ENCODE measurements at places on chromosomes 2 and 18.

DNA sequence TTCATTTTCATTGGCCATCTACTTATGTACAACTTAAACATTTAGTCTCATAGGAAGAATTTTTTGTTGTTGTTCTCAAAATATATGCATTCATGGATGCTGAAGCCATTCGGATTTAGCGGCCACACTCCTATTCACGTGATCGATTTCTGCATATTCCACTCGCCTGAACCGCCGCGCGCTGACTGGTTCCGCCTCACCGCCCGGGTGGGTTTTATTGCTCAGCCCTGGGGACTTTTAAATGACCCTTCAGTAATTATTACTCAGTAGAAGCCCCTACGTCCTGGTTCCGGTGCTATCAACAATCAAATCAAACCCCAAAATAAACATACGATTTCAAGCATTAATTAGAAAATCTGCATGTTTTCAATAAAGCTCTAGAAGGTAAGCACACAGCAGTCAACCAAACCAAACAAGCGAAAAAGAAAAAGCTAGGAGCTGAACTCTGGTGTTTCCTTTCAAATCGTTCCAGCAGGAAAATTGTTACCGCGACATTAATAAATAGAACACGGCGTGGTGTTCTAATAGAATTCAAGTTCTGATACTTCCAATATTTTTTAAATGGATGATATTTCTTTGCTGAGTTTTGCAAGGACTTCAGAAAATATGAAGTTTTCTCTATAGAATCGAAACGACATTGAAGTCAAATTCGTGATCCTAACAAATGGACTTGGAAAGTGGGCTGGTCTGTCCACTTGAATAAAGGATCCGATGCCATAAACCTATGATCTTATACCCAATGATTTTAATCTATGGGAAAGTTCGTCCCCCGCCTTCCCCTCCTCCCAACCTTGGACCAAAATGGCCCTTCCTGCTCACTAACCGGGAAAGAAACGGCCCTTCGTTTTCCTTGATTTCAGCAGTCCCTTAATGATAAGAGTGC lies 9.3 kb downstream of the PAX3 start:
- no peak for DNase-seq

GRCh38 chr2:96156011-96156820 lies 11.0 kb upstream of the DUSP2 start:
- DNase-seq, result no peak

DNA sequence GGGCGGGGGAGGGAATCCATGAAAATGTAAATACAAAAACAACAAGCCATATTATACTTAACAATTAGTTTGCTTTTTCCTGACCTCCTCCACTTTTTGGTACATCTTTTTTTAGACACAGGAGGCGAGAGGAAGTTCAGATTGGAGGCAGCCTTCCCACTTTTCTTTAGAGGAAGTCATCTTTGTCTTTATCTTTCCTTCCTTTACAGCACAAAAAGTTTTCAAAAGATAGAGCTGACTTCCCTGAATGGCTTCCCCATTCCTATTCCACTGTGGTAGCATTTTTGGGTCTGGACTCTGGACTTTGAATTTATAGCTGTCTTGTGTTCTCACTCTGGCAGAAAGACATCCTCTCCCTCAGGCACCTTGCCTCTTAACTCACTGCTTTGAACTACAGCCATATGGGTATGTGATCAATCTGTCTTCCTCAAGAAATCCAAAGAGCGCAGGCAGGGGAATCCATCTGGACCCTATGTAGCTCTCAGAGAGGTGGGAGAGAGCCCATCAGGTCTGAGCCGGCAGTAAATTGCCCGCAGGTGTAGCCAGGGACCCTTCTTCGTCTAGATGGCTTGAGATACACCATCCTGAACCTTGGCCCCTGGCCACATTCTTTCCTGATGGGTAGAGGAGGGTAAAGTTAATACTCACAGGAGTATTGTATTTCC lies 101.9 kb downstream of the AQP4 start:
- no peak for DNase-seq

DNA sequence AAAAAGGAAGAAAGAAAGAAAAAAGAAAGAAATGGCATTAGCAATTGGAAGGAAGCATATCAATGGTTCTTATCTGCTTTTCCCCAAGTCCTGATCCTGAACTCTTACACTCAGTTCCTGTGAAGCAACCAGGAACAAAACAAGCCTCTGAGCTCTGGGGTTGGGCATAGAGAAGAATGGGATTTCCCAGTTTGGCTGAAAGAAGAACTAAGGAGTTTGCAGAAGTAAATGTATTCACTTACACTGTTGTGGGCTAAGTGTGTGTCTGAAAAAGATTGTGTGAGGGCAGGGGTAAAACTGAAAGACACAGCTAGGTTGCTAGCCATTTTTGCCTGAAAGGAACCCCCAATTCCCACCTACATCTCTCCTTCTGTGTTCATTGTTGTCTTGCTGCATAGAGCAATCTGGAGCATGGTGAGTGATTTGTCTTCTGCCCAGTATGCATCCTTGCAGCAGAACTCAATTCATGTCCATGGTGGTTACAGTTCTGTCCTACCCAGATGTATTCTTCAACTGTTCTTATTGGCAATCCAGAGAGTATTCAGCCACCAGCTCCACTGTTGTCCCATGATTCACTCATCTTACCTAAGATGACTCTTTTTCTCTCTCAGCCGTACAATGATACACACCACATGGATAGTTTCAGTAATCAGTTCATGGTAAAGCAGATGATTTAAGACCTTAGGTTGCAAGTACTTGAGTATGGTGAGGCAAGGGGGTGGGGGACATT lies 348.7 kb downstream of the ARHGAP15 start:
- peak; percentile 29 for DNase-seq

DNA sequence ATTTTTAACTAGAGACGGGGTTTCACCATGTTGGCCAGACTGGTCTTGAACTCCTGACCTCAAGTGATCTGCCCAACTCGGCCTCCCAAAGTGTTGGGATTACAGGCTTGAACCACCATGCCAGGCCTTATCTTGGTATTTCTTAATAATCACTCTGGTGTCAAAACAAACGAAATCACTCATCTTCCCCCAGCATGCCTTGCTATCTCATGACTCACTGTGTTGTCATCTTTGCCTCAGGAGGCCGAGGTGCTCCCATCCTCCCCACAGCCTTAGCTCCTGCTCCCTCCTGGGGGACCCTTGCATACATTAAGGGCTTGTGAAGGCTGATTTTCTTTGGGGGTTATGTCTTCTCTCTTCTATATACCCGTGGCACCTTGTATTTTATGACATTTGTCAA lies 250.1 kb upstream of the DPP10 start:
- no peak for DNase-seq

GRCh38 chr2:30684516-30684915 lies 122.7 kb downstream of the CAPN13 start:
- no peak for DNase-seq

DNA sequence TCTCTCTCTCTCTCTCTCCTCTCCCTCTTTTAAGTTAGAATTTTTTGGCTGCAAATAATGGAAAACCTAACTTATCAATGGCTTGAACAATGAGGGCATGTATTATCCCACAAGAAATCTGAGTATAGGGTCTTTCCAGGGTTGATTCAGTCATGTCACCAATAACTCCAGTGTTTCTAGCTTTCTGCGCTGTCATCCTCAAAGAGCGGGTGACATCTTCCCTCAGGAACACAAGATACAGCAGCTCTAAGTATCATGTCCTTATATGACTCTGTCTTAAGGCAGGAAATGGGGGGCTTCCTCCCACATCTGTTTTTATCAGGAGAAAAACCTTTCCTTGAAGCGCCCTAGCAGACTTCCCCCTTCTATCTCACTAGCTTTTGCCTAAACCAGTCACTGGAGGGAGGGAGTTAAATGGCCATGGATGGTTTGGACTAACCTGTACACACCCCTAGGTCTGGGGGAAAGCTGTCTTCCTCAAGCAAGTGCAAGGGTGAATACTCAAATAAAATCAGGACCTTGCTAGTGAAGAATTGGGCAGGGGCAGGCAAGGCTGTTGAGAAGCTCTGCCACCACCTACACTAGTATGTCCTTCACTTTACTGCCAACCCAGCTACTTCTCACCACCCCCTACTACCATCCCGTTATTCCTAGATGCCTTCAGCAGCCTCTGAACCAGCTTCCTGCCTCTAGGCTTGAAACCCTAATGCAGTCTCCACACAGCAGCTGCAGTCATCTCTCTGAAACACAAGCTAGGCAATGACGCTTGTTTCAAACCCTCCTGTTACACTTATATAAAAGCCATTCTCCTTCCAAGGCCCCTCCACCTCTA lies 7.5 kb upstream of the TUBA4A start:
- peak; percentile 74 for DNase-seq

- no peak for DNase-seq
These were observed 19.7 kb downstream of the CFAP65 start for GRCh38 chr2:219021591-219021990.

GRCh38 chr2:240502059-240502429 lies 55.7 kb downstream of the ANKMY1 start:
- no peak for DNase-seq

- no peak for DNase-seq
These were observed 29.6 kb upstream of the ITGAV start for GRCh38 chr2:186560254-186560653.

GRCh38 chr2:6917071-6917760 lies at the start of gene RNF144A:
RNF144A (plus strand) TSS chr2:6917412; CDS start chr2:6996927, 79,515 bp downstream.
- peak; percentile 65 for DNase-seq

- no peak for DNase-seq
These were observed 86.7 kb upstream of the B3GNT7 start for GRCh38 chr2:231308631-231309428.

- DNase-seq, result no peak
These were observed 45.3 kb downstream of the ADAM23 start for GRCh38 chr2:206488623-206489022.

GRCh38 chr2:30293303-30293921 lies 62.1 kb downstream of the LBH start:
- peak; percentile 85 for DNase-seq

GRCh38 chr18:25819746-25820363 lies 270.6 kb downstream of the SS18 start:
- no peak for DNase-seq

DNA sequence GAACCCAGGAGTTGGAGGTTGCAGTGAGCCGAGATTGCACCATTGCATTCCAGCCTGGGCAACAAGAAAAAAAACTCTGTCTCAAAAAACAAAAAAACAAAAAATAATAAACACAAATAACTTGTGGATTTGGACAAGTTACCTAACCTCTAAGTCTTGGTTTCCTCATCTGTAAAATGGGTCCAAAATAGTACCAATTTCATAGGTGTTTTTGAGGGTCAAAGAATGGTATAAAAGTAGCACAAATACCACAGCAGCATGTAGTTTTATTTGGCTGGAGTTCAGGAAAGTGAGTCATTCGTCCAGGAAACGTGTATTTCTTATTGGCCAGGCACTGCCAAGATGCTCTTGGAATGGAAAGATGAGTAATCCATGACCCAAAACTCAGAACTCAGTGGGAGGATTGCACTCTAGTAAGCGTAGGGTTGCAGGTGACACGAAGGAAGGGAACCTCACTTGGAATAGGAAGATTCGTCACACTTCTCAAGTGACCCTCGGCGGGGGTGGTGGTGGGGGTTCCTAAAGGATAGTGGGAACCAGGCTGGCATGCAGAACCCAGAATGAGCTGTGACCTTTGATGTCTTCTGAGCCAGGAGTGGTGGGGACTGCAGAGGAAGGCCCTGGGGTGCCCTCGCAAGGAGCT lies 24.4 kb downstream of the GRHL1 start:
- DNase-seq, result peak; percentile 12

DNA sequence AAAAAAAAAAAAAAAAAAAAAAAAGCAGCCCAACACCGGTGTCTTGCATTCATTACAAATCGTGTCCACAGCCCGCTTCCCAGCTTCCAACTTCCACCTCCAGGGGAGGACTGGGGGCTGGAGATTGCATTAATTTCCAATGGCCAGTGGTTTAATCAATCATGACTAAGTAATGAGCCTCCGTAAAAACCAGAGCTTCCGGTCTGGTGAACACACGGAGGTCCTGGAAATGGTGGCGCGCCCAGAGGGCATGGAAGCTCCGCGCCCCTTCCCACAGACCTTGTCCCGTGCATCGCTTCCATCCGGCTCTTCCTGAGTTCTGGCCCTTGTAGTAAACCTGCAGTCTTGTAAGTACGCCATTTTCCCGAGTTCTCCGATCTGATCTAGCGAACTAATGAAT lies 43.6 kb downstream of the EEF1B2 start:
- no peak for DNase-seq

DNA sequence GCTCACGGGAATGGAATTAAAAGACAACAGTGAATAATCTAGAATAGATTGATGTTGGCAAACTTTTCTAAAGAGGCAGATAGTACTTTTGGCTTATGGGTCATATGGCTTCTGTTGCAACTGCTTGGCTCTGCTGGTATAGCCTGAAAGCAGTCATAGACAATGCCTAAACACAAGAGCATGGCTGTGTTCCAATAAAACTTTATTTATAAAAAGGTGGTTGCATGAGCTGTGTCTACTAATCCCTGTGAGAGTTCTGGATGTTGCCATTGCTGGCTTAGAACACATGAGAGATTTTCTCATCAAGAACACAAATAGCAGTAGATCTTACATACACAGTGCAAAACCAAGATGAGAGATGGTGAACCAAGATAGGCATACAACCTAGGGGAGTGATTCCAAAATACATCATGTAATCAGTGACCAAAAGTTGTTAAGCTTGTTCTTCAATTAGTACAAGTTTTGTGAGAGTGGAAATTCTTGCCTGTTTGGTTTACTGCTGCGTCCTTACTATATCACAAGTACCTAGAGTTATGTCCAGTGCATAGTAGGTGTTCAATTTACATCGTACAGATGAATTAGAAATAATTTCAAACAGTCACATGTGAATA lies 380.0 kb downstream of the METTL4 start:
- DNase-seq, result no peak

DNA sequence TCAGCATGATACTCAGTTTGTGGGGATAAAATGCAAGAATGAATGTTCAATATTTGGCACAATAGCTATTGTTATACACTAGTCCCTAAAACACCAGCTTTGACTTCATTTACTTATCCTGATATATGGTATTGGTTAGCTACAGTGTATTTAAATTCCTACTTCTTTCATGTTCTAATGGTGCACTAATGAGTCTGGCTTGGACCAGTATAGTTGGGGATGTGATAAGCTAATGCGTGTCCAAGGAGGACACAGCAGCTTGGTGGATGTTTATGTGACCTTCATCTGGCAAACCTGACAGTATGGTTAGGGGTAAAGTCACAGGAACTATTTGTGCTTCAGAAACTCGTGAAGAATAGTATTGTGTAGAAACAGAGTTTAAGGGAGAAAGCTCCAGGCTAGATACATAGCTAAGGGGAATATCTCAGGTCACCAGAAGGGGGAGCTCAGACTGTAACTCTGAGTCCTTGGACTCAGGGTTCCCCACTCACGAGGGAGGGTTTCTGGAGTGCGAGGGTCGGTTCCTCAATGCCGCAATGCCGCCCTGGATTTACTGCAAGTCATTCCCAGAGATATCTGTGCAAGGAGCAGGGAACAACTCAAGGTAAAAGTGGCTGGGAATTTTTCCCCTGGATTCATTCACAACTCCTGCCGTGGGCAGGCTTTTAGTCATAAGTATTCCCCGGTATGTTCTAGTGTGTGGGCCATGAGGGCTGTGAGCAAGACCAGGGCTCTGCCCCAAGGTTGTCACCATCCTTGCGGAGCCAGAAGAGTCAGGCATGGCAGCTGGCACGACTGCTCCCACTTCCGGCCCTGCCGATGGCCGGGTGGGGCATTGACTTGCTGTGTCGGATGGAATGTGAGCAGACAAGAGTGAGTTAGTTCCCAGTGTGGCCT lies 14.5 kb downstream of the IL1R2 start:
- peak; percentile 55 for DNase-seq
